ENCODE measurements at places on chromosomes 4 and X.

DNA sequence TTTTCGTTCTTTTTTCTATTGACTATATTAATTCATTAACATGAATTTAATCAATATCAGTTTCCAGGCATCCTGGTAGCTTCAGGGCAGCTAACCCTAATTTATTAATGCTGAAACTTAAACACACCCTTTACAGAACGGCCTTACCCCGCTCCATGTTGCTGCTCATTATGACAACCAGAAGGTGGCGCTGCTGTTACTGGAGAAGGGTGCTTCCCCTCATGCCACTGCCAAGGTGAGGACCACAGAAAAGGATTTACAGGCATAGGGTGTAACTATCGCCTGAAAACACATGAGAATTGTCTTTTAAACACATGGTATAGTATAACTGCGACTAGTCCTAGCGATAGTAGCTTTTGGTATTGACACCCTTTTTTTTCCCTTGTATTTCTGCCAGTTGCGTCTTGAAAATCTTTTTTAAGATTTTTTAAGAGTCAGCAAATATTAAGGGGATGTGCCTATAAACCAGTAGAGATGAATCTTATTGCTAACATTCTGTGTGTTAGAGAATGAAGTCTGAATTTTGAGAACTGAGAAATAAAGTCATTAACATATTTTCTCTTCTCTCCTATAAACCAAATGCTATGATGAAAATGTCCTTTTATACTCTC, 229.0 kb downstream of the ANK2 start:
- no peak for DNase-seq

DNA sequence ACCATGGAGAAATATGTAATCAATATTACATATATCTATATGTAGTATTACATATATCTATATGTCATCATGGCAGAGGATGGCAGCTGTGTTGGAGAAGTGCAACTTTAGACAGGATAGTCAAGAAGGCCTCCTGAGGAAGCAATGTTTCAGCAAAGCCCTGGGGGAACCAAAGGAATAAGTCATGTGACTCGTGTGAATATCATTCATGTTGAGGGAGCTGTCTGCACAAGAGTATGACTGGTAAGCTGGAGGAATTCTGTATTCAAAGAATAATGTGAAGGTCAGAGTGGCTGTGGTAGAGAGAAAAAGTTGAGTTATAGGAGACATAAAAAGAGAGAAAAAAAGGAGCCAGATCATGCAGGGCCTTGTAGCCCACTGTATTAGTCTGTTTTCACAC, 92.9 kb upstream of the EDNRA start:
- no peak for DNase-seq

DNA sequence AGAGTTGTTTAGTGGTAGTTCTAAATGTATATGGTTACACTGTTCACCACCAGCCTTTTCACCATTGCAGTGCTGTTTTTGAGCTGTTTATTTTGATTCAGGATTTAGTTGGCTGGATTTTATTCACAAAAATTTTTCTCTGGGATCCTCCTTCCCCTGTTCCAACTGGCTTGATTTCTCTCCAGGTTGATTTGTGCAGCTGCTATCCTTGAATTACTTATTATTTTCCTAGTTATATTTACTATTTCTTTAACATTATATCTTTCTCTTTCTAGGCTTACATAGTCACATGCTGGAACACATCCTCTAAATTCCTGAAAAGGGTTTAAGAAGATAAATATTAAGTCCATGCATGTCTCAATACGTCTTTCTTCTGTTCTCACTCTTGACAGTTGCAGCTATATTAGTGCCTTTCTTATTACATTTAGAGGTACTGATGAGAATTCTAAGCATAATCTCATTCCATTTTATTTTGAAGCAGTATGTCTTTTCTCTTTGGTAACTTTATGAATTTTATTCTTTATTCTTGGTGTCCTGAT, 82.2 kb downstream of the SUPT20HL2 start:
- DNase-seq: no peak

DNA sequence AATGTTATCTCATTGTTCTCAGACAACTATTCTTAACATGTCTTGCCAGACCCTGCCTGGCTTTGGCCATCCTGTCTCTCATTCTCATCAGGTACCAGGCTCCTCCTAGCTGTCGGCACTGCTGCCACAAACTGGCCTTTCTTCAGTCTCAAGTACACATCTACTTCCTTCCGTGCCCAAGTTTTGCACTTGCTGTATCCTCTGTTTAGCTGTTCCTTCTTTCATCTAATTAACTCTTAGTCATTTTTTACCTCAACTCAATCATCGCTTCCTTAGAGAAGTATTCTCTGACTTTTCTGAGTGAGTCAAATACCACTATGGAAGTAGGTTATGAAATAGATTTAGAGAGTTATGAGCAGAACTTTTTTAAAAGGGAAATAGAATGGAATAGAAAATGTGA, 19.7 kb downstream of the CXCL3 start:
- no peak for DNase-seq

- DNase-seq: no peak
Measured at GRCh38 chrX:149121206-149121920, 383.7 kb downstream of the IDS start.

DNA sequence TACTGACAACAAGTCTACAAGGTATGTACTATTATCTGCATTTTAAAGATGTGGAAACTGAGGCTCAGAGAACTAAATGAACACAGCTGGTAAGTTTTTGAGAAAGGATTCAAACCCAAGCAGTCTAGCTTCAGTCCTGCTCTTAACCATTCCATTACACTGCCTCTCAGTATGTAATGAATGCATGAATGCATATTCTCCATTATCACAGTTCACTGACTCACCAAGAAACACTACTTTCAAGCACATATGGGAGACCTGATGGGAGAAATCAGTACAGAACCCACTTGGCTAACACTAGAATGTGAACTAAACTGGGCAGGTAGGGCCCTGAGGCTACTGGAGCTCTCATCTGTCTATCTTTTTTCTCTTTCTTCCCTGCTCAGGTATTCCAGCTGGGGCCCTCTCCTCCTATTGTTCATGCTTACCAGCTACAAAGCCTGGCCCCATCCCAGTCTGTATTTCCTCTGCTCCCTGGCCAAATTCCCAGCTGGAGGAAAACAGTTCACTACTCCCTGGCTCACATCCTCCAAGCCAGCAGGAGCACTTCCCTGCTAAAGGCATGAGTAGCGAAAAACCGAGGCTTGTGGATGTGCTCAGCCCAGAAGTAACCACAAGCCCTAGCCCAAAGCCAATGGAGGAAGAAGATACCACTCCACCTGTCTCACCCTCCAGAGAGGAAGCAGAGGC, 178.2 kb upstream of the ARHGEF9 start:
- no peak for DNase-seq

DNA sequence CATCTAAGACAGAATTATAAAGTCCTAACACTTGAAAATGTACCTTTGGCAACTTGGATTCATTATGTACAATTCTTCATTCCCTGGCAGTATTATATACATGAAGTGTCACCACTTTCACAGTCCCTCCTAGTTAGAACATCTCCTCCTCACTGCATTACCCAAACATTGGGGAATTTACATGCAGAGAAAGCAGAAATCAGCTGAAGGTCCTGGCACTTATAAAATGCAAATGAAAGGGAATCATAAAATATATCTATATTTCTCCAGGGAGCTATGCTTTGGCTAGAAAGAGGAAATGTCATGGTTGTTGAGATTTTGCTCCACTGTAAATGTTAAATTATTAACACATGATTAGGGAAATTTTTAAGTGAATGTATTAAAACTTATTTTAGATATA, 835.6 kb upstream of the SLIT2 start:
- DNase-seq: no peak

DNA sequence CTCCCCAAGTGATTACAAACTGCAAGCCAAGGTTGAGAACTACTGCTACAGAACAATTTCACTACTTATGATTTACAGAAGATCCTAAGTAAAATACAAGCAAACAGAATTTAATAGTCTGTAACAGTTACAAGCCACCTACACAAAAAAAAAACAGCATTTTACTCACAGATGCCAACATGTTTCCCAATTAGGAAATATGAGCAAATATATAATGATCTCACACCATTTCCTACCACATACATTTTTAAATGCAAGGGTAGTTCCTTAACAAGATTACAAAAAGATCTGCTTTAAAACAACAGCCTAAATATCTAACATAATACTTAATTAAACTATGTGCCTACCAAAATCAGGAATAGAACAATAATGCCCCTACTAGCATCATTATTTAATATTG, 63.4 kb downstream of the EFHC2 start:
- no peak for DNase-seq

DNA sequence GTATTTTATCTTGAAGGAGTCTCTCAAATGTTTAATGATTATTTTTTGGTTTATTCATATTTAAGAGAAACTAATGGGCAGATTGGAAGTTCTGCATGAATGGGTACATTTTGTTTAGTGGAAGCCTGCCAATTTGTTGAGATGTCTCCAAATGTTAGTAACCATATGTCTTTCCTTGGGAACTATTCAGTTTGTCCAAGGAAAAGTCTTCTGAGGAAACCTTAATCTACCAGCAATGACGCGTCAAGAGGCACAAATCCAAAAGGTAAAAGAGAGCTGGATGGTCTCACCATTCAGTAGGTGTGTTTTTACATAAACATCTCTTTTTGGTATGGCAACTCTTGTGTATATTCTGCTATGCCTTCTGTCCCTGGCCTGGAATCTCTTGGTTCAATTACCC, 37.4 kb upstream of the NDST3 start:
- DNase-seq: no peak

DNA sequence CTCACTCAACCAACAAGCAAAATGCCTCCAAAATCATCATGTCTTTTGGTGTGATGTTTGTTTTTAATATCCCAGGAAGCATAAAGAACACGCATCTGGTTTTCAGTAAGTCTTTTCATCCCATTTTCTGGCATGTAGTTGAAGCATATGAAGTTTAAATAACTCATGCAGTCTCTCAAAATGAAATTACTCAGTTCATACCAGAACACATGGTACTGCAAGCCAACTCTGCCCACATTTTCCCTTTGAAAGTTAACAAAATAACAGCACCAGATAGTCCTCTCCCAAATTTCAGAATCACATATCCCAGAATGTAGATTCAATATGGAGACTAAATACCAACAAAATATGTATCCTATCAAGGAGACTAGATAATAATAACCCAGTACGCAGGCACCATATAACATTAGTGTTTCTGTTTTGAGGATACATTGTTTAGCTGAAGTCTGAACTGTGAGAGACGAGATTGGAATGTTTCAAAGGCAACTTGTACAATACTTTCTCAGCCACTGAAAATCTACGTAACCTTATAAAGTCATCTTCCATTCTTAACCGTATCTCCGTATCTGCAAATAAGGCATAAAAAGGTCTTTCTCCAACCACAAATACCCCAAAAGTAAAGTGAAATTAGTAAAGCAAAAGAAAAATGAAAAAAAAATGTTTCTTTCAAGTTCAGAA, 23.1 kb downstream of the CORIN start:
- no peak for DNase-seq

DNA sequence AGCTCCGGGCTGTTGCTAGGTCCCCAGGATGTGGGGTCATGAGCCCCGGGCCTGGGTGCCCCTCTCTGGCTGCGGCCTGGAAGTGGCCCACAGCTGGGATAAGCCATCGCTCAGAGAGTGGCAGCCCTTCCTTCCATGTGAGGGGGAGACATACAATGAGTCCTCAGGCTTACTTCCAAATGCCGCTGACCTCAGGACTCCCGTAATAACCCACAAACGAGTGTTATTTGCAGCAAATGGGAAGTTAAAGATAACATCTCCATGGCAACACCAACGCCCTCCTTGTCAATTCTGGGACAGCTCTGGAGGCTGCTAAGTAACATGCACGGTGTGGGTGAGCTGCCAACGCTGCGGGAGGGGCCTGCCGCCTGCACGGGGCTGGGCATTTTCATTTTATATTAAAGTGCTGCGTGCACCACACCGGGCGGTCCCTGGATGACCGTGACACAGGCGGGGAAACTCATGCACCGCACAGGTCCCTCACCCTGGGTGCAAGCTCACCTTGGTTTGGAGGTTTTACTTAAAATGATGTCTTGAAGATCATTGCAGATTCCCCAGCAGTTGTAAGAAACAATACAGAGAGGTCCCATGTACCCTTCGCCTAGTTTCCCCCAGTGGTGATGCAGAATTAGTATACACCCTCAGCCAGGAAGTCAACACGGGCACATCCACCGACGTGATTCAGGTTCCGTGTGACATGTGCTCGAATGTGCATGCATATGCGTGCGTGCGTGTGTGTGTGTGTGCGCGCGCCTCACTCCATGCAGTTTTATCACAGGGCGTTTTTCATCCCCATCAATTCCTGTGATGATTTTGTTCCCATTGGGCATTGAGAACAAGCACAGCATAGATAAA, 79.4 kb downstream of the ABLIM2 start:
- DNase-seq: no peak

GRCh38 chr4:63275491-63275890, 1133.8 kb downstream of the TECRL start:
- no peak for DNase-seq

GRCh38 chrX:38103857-38104812, 97.8 kb downstream of the SYTL5 start:
- no peak for DNase-seq

- no peak for DNase-seq
Measured at GRCh38 chrX:47562615-47563243, 1.7 kb downstream of the ARAF start.

DNA sequence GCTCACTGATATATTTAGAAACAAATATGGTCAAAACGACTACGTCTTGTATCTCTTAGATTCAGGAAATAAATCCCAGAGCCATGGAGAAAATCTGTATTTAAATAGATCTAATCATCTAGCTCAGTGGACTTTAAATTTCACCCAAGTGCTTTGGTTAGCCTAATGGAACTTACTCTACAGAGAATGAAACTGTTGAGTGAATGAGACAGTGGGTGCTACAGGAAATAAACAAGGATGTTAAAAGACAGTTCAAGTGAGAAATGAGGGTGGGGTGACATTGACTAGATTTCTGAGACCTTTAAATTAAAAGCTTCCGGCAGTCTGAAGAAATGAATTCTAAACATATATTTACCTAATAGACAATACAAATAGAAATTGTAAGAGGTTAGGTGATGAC, 2197.0 kb downstream of the ARAP2 start:
- no peak for DNase-seq

GRCh38 chr4:7051144-7051495, 7.9 kb downstream of the TADA2B start:
- DNase-seq: no peak

GRCh38 chr4:127069675-127070074, 563.1 kb upstream of the INTU start:
- DNase-seq: no peak

GRCh38 chr4:148740701-148741100, 298.5 kb upstream of the NR3C2 start:
- DNase-seq: no peak

DNA sequence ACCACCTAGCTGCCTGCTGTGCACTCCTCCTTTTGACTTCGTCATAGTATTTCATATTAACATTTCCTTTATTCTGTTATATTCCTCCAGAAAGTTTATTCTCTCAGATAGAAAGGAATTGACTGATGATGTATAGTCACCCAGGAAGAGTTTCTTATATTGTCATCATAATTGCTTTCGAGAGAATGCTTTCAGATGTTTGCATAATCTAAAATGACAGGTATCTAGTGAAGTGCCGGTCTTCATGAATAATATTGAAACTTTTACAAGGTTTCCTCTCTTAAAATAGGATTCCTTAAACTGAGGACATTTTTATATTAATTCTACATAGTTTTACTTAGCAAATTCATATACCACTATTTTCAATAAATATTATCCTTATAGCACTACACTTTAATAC, 10.1 kb downstream of the SEC24D start:
- DNase-seq: no peak

- DNase-seq: no peak
Measured at GRCh38 chr4:119233750-119234149, 21.2 kb downstream of the USP53 start.

All from activated naive CD4-positive, alpha-beta T cell (primary cell).